ENCODE measurements at places on chromosomes 7 and 10. TPM values are rescaled to one million over a fixed set of nuclear protein-coding genes. Genes with fewer than 3 reads are reported as not detected.

The MACC1 gene
- not detected for total RNA-seq

The AGBL3 gene
- total RNA-seq = 1.2 TPM

The SORCS1 gene
- total RNA-seq = 0.13 TPM

The RBM20 gene
- 2.3 TPM for total RNA-seq

The TRDMT1 gene
- total RNA-seq = 5.9 TPM

The C10orf67 gene
- total RNA-seq = not detected

The FAM25A gene
- total RNA-seq = not detected

The MAPK8 gene
- total RNA-seq = 57.1 TPM

The FGFR2 gene
- 8.0 TPM for total RNA-seq

The C1GALT1 gene
- 26.2 TPM for total RNA-seq

The PRRT4 gene
- 0.54 TPM for total RNA-seq

The GALNT17 gene
- 1.4 TPM for total RNA-seq

The FUOM gene
- 24.0 TPM for total RNA-seq

The EPO gene
- total RNA-seq = not detected

The TMEM229A gene
- total RNA-seq = not detected

The PDE6C gene
- not detected for total RNA-seq

The PRKG1 gene
- total RNA-seq = 10.8 TPM

The REEP3 gene
- 85.7 TPM for total RNA-seq

The IFRD1 gene
- 78.3 TPM for total RNA-seq

The FGL2 gene
- 0.16 TPM for total RNA-seq

The TLX1 gene
- total RNA-seq = not detected

The BAIAP2L1 gene
- total RNA-seq = 10.9 TPM

The RADIL gene
- 3.4 TPM for total RNA-seq

The SLC39A12 gene
- not detected for total RNA-seq

The PRPS1L1 gene
- total RNA-seq = not detected

The FBXL13 gene
- total RNA-seq = 0.83 TPM

The HEPACAM2 gene
- not detected for total RNA-seq

The SEMA3D gene
- 19.4 TPM for total RNA-seq

The PLEKHS1 gene
- total RNA-seq = 0.11 TPM

The GBX1 gene
- total RNA-seq = not detected

The PIP4K2A gene
- total RNA-seq = 52.7 TPM

The TWIST1 gene
- total RNA-seq = 53.4 TPM

The FAM241B gene
- 3.4 TPM for total RNA-seq

The FLNC gene
- 28.6 TPM for total RNA-seq

The RBP3 gene
- total RNA-seq = not detected

The ACADSB gene
- total RNA-seq = 17.5 TPM

The IFIT2 gene
- 8.8 TPM for total RNA-seq

The ZNF804B gene
- not detected for total RNA-seq

The HBP1 gene
- total RNA-seq = 108 TPM

The NME8 gene
- not detected for total RNA-seq

The GRID2IP gene
- total RNA-seq = 0.13 TPM

The POLD2 gene
- 63.0 TPM for total RNA-seq

The SEMA3E gene
- total RNA-seq = 1.6 TPM

The OPN1SW gene
- not detected for total RNA-seq

The METTL27 gene
- 2.2 TPM for total RNA-seq

The CCL26 gene
- not detected for total RNA-seq

The CYP3A5 gene
- not detected for total RNA-seq

The MRPS33 gene
- 42.0 TPM for total RNA-seq

The MAGI2 gene
- total RNA-seq = 10.7 TPM

The STEAP2 gene
- total RNA-seq = not detected

The SAP25 gene
- 1.5 TPM for total RNA-seq

The SCART1 gene
- 4.8 TPM for total RNA-seq

The PDZD7 gene
- 1.9 TPM for total RNA-seq

The NOM1 gene
- 21.3 TPM for total RNA-seq

The CYP2E1 gene
- 3.1 TPM for total RNA-seq
